Testis (tissue), 5 donors: ENCODE measurements at places on chromosomes 1 and 21. TPM values are rescaled to one million over a fixed set of nuclear protein-coding genes. Genes with fewer than 3 reads are reported as not detected.

MOV10 gene
- total RNA-seq = 240 TPM

DNA sequence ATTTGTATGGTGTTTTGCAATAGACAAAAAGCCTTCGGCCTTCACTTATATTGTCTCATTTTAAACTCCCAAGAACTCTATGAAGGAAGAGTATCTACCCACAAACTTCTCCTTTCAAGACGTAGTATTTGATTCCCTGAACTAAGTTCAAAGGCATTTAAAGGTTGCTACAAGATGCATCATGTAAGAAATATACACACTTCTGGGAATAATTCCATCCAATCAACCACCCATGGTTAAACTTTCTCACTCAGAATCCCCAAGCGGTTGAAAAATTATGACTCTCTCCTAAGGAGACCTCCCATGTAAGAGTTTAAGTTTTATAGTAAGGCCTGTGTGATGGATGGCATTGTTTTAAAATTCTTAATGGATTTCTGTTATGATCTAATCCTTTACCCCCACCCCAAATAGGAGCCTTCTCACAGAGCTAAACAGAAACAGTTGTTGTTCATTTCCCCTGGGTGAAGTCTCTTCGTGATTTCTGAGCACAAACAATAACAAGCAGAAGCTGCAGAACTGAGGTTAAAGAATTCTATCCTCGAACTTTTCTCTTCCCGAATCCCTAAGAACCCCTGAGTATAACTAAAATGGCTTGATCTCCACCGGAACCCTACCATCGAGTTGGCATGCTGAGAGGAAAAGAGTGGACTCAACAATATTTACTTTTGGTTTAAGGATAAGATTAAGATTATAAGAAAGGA is 185.0 kb downstream of the TGFBR3 start:
- no peak for DNase-seq

- DNase-seq = no peak
Measured at GRCh38 chr21:35044770-35045541, 4.1 kb downstream of the RUNX1 start.

DNA sequence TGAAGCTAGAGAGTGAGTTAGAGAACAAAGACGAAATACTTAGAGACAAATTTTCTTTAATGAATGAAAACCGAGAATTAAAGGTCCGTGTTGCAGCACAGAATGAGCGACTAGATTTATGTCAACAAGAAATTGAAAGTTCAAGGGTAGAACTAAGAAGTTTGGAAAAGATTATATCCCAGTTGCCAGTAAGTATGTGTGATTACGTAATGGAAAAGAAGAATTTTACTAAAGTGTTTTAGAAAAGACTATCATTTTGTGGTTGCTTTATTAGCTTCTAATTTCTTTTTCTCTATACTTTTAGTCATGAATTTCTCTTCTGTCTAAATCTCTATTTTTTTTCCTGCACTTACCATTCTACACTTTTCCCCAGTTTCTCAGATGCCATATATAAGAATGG is 26.7 kb downstream of the CCDC18 start:
- no peak for DNase-seq

GRCh38 chr1:203101813-203102634 is 16.2 kb upstream of the MYOG start:
- DNase-seq = no peak

DNA sequence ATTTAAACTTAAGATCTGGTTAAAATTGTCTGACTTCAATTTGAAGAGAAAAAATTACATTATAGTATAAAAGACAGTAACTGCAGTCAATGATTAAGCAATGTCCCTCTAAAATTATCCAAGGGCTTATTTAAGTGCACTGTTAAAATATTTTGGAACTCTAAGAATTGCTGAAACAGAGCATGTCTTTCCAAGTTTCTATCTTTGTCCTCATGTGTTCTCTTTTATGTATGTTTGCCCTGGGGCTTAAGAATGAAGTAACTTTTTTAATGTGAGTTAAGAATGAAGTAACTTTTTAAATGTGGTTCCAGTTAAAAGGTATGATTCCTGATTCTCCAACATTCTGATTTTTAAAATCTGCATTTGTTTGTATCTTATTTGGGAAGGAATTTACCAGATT is 69.0 kb upstream of the MARK1 start:
- DNase-seq = no peak
